Cardiac atrium fibroblast (primary cell): ENCODE measurements at places on chromosomes 11 and 22. TPM values are rescaled to one million over a fixed set of nuclear protein-coding genes. Genes with fewer than 3 reads are reported as not detected.

Gene GGTLC2
- not detected in 2 replicates for total RNA-seq

Gene PLAAT5
- total RNA-seq = 0.16 TPM in 1 of 2 replicates, not detected in the other

Gene IMMP1L
- total RNA-seq = 2.9 and 9.6 TPM in 2 replicates

Gene PRR33
- total RNA-seq = not detected in 2 replicates

Gene NPAS4
- not detected in 2 replicates for total RNA-seq

Gene STARD10
- total RNA-seq = 16.2 and 20.4 TPM in 2 replicates

Gene PIWIL4
- total RNA-seq = 1.4 and 1.5 TPM in 2 replicates

Gene GNAZ
- 0.32 and 1.3 TPM in 2 replicates for total RNA-seq

Gene UCP3
- total RNA-seq = not detected in 2 replicates

Gene BAIAP2L2
- 2.4 and 9.7 TPM in 2 replicates for total RNA-seq

Gene TRIM29
- not detected in 2 replicates for total RNA-seq

Gene EHBP1L1
- 38.6 and 80.3 TPM in 2 replicates for total RNA-seq

Gene PATE4
- not detected in 2 replicates for total RNA-seq

Gene CNTF
- total RNA-seq = 1.3 and 1.6 TPM in 2 replicates

Gene PYGM
- total RNA-seq = 5.8 and 9.7 TPM in 2 replicates

Gene IFITM10
- total RNA-seq = 0.18 and 0.65 TPM in 2 replicates

Gene MEI1
- total RNA-seq = 1.3 and 2.0 TPM in 2 replicates

Gene DEPDC7
- 1.3 and 1.9 TPM in 2 replicates for total RNA-seq

Gene MOGAT2
- not detected in 2 replicates for total RNA-seq

Gene CHRNA10
- 0.97 TPM in 1 of 2 replicates, not detected in the other for total RNA-seq

Gene CBLIF
- total RNA-seq = not detected in 2 replicates

Gene PTPRCAP
- total RNA-seq = 2.0 TPM in 1 of 2 replicates, not detected in the other

Gene C11orf52
- total RNA-seq = 0.65 and 4.3 TPM in 2 replicates

Gene CCDC87
- total RNA-seq = 0.16 TPM in 1 of 2 replicates, not detected in the other

Gene KIF18A
- 2.4 and 3.4 TPM in 2 replicates for total RNA-seq

Gene DLG2
- total RNA-seq = not detected in 2 replicates

Gene MYBPC3
- not detected in 2 replicates for total RNA-seq

Gene OR4X1
- not detected in 2 replicates for total RNA-seq

Gene IL17RA
- 13.4 and 14.7 TPM in 2 replicates for total RNA-seq
